ENCODE measurements at places on chromosomes 2 and 18.

DNA sequence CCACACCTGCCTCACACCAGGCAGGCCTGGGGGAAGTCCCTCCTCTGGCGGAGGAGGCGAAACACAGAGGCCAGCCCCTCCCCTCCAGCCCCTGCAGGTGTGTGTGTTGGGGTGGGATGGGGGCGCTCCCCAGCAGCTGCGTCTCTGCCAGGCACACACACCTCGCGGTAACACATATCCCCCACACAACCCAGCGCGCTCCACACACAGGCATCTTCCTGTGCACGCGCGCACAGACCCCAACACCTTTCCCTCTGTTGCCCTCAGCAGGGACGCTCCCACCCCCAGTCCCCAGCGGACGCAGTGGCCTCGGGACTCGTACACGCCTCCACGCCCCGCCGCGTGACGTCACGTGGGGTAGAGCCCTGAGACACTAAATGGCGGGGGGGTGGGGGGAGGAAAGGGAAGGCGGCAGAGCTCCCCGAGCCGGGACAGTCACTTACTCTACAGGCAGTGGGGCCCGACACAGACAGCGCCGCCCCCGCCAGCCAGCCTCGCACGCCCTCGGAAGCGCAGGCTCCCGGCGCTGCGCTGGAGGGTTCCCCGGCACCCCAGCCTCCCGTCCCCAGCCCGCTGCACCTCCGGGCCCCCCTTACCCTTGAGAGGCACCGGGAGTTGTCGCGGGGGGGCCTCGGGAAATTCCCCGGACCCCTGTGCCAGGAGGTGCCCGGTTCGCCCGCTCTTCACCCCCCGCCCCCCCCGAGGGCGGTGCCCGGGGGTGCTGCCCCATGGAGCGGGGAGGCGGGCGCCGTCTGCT is at the start of gene WNT10A:
WNT10A (plus strand) TSS at position 751 of the 757 bp plus-strand sequence. CDS start 144 bp downstream, outside the sequence.
- peak; percentile 71 for DNase-seq

GRCh38 chr2:236793023-236794011 is 223.7 kb downstream of the ACKR3 start:
- no peak for DNase-seq

- DNase-seq, result no peak
Observed at GRCh38 chr2:21281384-21281783, 157.6 kb downstream of the TDRD15 start.

GRCh38 chr2:174247474-174248186 is 702 bp downstream of the OLA1 start:
- DNase-seq, result no peak

GRCh38 chr18:12597760-12598159 is 60.1 kb downstream of the SPIRE1 start:
- no peak for DNase-seq

Measured in stimulated activated CD4-positive, alpha-beta T cell treated with anti-CD3 and anti-CD28 coated beads, TNF-alpha, amount 100 ng/mL, for 1 hour (primary cell).